Chondrocyte (in vitro differentiated cells): ENCODE measurements at places on chromosomes 1 and 21.

DNA sequence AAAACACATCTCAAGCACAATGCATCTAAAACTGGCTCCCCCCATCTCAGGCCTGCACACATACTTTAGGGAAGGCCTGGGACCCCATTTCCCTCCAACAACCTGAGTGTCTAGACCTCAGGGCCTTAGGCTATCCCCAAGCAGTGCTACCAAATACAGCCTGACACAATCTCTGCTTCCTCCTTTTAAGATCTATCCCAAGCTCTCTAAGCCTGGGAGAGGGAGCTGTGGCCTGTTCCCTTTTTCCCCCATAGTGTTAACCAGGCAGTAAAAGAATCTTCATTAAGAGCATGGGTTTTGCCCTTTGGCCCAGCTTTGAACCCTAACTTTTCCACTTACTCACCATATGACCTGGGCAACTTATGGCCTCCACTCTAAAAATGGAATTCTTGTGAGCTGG lies 10.8 kb upstream of the COL8A2 start:
- no peak for DNase-seq

DNA sequence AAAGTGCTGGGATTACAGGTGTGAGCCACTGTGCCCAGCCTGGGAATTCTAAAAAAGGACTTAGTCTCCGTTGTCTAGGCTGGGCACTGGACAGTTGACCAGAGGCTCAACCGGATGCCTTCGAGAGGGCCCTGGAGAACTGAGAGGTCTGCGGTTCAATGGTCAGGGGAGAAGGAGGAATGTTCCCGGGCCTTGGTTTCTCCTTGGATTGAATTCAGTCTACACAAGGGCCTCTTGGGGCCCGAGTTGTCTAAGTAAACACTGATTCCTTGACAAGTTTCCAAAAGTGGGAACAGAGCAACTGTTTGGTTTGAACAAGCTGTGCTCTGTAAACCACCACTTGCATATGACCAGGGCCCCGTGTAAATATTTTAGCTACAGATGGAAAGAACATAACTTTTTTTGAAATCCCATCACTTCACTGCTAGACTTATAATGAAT lies 29.1 kb upstream of the CAPZB start:
- DNase-seq, result no peak

DNA sequence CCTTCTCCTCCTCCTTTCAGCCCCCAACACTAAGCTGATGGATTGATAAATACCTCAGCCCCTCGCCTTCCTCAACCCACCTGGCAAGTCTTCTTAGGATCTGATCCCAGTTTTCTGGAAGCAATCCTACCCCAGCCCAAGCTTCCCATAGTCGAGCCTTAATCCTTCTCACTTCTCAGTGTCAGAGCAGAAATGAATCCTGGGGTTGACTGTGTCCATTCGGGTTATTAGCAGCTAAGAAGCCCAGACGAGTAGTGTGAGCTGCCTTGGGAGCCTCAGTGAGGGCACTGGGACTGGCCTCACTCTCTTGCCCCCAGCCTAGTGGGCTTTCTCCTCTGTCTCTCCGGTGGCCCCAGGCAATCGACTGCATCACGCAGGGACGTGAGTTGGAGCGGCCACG lies 12.4 kb upstream of the PEAR1 start:
- DNase-seq, result no peak

DNA sequence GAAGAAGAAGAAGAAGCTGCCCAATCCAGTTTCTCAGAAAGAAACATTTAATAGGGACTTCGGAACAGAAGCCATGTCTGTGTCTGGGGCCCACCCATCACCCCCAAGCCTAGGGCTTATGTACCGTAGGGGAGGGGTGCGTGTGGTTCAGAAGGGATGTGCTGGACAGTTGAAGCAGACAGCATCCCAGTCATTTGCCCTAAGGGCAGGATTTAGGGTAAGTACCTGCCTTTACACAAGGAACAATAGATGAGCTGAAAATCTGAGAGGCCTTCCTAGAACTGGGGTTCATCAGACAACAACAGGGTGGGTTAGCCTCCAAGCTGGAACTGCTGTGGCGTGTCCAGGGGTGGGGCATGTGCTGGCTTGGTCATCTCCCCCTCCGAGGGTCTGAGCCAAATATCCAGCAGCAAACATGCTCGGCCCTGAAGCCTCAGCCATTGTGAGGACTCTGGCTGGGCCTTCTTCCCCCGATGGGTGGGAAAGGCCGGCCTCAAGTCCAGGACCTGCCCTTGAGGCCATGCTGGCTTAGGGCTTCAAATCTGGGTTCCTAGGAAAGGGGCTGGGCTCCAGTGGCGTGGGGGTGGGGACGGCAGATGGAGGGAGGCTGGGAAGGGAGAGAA lies 12.1 kb downstream of the CSTB start:
- no peak for DNase-seq

- DNase-seq, result no peak
Observed at GRCh38 chr1:190759807-190760206, 282.1 kb upstream of the BRINP3 start.
